Endothelial cell of umbilical vein (primary cell): ENCODE measurements at places on chromosomes 4 and X. TPM values are rescaled to one million over a fixed set of nuclear protein-coding genes. Genes with fewer than 3 reads are reported as not detected.
A peak's percentile ranks its signal among the peaks of the same experiment; 100 is the strongest.

POU4F2 gene
- total RNA-seq, result not detected in 2 replicates

DNA sequence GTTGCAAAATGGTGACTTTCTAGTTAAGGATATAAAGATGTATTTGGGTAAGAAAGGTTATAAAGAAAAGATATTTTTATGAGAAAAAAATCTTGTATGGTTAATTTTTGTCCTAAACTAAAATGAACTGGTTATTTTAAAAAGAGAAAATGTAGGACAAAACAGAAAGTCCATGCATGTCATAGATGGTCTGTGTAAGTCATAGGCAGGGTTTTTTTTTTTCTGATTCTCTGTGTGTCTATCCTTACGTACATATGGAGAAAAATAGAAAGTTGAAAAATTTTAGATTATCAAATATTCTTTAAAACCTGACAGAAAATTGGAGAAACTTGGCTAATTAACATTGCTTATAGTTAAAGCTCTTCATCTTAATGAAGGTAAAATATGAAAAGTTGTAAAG lies 493.4 kb downstream of the IQCM start:
- no peaks in the 10 kb centered on the region for H3K36me3 ChIP-seq
- DNase-seq, result no peak
- H3K4me1 ChIP-seq, result no peaks in the 10 kb centered on the region
- no peaks in the 10 kb centered on the region for H3K27me3 ChIP-seq
- H3K4me3 ChIP-seq, result no peak overlapping the region

- peaks cover 22% of the 10 kb centered on the region for H3K4me1 ChIP-seq
- no peaks in the 10 kb centered on the region for H3K36me3 ChIP-seq
- H3K27ac ChIP-seq, result no peak overlapping the region
Observed at GRCh38 chr4:78766026-78766425, 10.1 kb upstream of the BMP2K start.

GRCh38 chr4:171621646-171622045 lies 191.6 kb upstream of the GALNTL6 start:
- H3K4me1 ChIP-seq, result no peaks in the 10 kb centered on the region
- no peak for DNase-seq
- H3K4me3 ChIP-seq, result no peak overlapping the region
- no peaks in the 10 kb centered on the region for H3K36me3 ChIP-seq
- no peaks in the 10 kb centered on the region for H3K27me3 ChIP-seq

DNA sequence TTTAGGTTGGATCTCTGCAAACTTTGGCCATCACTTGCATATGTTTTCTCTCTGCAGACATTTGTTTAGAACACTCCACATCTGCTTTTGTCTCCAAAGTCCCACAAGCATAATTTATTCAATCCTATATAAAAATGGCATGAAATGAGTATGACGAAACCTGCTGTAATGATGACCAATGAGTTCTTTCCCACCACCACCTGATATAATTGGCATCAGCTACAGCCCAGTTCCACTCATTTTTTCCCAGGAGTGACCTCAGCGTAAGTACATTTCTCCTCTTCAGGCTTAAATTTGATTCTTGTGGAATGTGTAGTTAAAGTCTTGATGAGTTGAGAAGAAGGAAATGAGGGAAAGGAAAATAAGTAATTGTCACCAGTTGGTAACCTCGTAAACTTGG lies 205.1 kb downstream of the AWAT2 start:
- H3K36me3 ChIP-seq, result no peaks in the 10 kb centered on the region
- DNase-seq, result no peak
- H3K4me1 ChIP-seq, result no peaks in the 10 kb centered on the region
- H3K27me3 ChIP-seq, result no peaks in the 10 kb centered on the region

GLOD5 gene
- not detected in 2 replicates for total RNA-seq

DNA sequence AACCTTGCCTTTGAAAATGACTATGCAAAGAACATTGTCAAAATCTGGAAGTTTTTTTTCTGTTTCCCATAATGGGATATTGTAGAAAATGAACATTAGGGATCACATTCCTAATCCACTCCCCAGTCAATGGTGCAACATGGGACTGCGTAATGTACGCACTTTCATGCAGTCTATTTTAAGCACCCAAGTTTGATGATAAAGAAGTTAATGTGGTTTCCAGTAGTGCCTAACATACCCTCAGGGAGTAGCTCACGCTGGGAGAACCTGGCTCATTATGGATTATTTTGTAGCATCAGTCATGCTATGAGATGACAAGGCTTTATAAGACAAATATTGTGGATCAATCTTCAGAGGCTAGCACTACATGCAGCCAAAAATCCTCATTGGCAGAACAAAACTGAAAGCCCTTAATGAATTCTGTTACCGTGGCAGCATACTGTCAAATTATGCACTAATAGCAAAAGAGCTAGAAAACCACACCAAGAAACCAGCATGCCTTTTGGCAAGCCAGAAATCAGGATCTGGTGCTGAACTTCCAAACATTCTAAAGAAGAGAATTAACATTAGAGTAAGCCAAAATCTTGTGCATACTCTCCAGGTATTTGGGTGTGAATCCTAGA lies 1392.8 kb upstream of the TENM3 start:
- no peaks in the 10 kb centered on the region for H3K36me3 ChIP-seq
- no peaks in the 10 kb centered on the region for H3K27me3 ChIP-seq
- no peak overlapping the region for H3K4me3 ChIP-seq
- no peaks in the 10 kb centered on the region for H3K4me1 ChIP-seq
- DNase-seq, result no peak

DNA sequence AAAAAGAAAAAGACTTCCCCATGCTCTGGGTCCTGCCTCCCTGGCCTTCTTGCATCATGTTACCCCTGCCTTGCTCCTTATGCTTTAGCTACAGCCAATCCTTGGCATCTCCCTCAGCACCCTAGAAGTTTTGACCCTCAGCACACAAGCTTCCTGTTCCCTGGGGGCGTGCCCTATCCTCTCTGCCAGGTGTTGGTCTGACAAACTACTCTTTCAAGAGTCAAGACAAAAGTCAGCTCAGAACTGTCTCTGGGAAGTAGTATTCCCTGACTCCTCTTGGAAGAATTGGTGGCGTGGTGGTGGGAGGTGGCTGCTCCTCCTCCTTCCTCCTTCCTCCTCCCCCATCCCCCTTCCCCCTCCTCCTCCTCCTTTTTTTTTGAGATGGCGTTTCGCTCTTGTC lies 41.0 kb downstream of the PRPS1 start:
- no peak overlapping the region for H3K4me3 ChIP-seq
- no peak for DNase-seq
- H3K27ac ChIP-seq, result no peak overlapping the region
- H3K36me3 ChIP-seq, result no peaks in the 10 kb centered on the region
- peaks cover 10% of the 10 kb centered on the region for H3K4me1 ChIP-seq

- H3K36me3 ChIP-seq, result peaks cover 30% of the 10 kb centered on the region
- peaks cover 13% of the 10 kb centered on the region for H3K4me1 ChIP-seq
- H3K27me3 ChIP-seq, result no peaks in the 10 kb centered on the region
- H3K27ac ChIP-seq, result peak overlapping the region; percentile 91
- DNase-seq, result peak; percentile 5
Observed at GRCh38 chrX:47218920-47219815, 687 bp downstream of the CDK16 start.

NAT8L gene
- total RNA-seq, result 0.11 and 0.12 TPM in 2 replicates

- H3K4me1 ChIP-seq, result peaks cover 30% of the 10 kb centered on the region
- H3K4me3 ChIP-seq, result no peak overlapping the region
- no peak for DNase-seq
- no peak overlapping the region for H3K27ac ChIP-seq
Observed at GRCh38 chr4:168410681-168411080, 69.6 kb downstream of the DDX60L start.

- no peaks in the 10 kb centered on the region for H3K36me3 ChIP-seq
- H3K4me1 ChIP-seq, result no peaks in the 10 kb centered on the region
- no peaks in the 10 kb centered on the region for H3K27me3 ChIP-seq
- no peak overlapping the region for H3K4me3 ChIP-seq
- H3K27ac ChIP-seq, result no peak overlapping the region
- DNase-seq, result no peak
Observed at GRCh38 chr4:6492861-6493657, 20.6 kb upstream of the PPP2R2C start.

DNA sequence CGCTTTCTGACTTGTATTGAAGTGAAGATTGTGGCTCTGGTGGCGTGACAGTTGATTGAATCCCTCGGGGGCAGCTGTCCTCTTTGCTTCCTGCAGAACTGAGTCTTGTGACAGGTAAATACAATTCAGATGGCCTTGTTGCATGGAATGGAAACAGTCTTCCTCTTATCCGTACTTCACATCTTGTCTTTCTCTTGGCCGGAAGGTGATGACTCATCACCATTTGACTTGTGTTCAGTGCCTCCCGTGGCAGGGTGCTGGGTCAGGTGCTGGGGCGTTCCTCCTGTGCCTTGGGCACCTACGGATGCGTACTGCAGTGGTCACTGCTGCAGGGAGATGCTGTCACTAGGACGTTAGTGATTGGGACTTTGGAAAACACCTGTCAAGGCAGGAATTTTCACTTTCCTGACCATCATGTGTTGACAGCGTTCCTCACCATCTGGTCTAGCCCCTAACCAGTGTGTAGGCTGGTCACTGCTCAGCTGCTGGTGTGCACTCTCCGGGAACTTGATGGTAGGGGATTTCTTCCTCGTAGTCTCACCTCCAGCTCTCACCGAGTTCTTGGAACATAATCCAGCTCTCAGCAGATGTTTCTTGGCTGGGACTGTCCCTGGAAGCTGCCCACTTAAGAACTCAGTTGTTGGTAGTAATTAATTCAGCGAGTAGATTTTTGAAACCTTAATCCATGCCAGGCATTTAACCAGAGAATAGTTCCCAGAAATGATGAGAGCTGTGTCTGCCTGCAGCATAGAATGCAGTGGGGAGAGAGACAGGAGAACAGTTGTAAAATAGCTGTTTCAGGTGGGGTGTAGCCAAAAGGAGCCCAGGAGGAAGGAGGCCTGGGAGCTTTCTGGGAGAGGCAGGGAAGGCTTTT lies 7.2 kb downstream of the TBC1D14 start:
- H3K4me1 ChIP-seq, result peaks cover 18% of the 10 kb centered on the region
- peak; percentile 20 for DNase-seq
- no peaks in the 10 kb centered on the region for H3K27me3 ChIP-seq
- no peak overlapping the region for H3K4me3 ChIP-seq
- no peak overlapping the region for H3K27ac ChIP-seq
- no peaks in the 10 kb centered on the region for H3K36me3 ChIP-seq

DNA sequence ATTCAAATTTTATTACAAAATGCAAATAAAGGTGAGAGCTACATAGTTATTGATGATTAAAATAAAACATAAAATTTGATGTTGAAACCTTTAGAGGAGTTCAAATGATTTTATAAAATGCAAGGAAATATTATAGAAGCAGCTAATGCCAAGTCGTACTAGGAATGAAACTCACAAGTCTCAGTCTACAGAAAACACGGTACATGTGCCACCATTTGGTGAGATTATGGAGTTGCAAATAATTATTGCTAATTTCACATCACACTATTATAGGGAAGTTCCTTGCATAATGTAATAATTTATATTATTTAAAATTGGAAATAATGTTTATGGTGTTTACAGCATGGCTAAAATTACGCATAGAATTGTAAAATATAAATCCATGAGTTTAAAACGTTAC lies 1601.7 kb upstream of the TENM3 start:
- no peak overlapping the region for H3K27ac ChIP-seq
- no peak overlapping the region for H3K4me3 ChIP-seq
- H3K27me3 ChIP-seq, result no peaks in the 10 kb centered on the region
- no peaks in the 10 kb centered on the region for H3K36me3 ChIP-seq

DNA sequence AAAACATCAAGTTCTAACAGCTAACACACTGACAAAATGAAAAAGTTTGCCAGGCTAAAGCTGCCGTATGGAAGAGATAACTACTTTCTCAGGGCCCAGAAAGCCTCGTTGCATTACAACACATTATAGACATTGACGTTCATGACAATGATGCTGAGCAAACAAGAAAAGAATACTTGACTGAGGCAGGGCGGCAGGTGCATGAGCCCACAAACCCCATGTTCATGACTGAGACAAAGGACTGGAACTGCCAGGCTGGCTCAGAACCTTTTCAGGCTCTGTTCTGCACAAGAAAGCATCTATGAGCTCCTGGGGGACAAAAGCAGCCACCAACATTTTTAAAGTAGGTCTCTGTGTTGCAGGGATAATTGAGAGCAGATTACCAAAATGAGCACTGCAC lies 13.6 kb downstream of the TLR6 start:
- DNase-seq, result no peak
- no peaks in the 10 kb centered on the region for H3K36me3 ChIP-seq
- peaks cover 3% of the 10 kb centered on the region for H3K4me1 ChIP-seq
- H3K4me3 ChIP-seq, result no peak overlapping the region

LUZP4 gene
- total RNA-seq, result not detected in 2 replicates

GRCh38 chr4:76311896-76312331 lies 5.4 kb downstream of the STBD1 start:
- no peaks in the 10 kb centered on the region for H3K27me3 ChIP-seq
- no peaks in the 10 kb centered on the region for H3K36me3 ChIP-seq
- no peak overlapping the region for H3K4me3 ChIP-seq
- no peak overlapping the region for H3K27ac ChIP-seq
- H3K4me1 ChIP-seq, result peaks cover 2% of the 10 kb centered on the region
- no peak for DNase-seq

PARM1 gene
- not detected in 2 replicates for total RNA-seq

CCDC158 gene
- total RNA-seq, result not detected in 2 replicates

CDX4 gene
- total RNA-seq, result not detected in 2 replicates
